Activated CD4-positive, alpha-beta T cell treated with anti-CD3 and anti-CD28 coated beads, Interleukin-2, amount 50 U/mL, for 24 hours (primary cell): ENCODE measurements at places on chromosomes 12 and 14.
A peak's percentile ranks its signal among the peaks of the same experiment; 100 is the strongest.

- DNase-seq: no peak
These were observed 156.1 kb upstream of the TMEM260 start for GRCh38 chr14:56423544-56423943.

GRCh38 chr14:95727056-95727700 is 13.3 kb upstream of the TCL1A start:
- no peak for DNase-seq

GRCh38 chr12:62438098-62438692 is 28.4 kb upstream of the MON2 start:
- DNase-seq: peak; percentile 33

GRCh38 chr12:132143336-132144071 is 615 bp downstream of the DDX51 start:
- DNase-seq: no peak

- no peak for DNase-seq
These were observed 40.7 kb downstream of the PLCZ1 start for GRCh38 chr12:18696971-18697602.

DNA sequence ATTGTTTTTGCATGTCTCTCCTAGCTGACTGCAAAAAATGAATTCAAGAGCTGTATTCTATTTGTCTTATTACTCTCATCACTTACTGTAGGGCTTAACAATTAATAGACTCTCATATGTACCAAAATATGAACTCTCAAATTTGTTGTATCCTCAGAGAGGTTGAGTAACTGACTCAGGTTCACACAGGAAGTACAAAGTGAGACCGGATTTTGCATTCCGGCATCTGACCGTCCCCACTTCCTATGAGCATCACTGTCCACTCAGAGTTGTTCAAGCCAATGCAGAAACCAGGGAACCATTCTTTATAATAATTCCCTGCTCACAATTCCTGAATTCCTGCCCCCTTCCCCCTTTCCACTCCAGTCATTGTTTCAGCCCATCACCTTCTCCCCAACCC is 113.3 kb upstream of the AMIGO2 start:
- DNase-seq: no peak

- no peak for DNase-seq
These were observed 33.5 kb downstream of the CFL2 start for GRCh38 chr14:34680806-34681479.

DNA sequence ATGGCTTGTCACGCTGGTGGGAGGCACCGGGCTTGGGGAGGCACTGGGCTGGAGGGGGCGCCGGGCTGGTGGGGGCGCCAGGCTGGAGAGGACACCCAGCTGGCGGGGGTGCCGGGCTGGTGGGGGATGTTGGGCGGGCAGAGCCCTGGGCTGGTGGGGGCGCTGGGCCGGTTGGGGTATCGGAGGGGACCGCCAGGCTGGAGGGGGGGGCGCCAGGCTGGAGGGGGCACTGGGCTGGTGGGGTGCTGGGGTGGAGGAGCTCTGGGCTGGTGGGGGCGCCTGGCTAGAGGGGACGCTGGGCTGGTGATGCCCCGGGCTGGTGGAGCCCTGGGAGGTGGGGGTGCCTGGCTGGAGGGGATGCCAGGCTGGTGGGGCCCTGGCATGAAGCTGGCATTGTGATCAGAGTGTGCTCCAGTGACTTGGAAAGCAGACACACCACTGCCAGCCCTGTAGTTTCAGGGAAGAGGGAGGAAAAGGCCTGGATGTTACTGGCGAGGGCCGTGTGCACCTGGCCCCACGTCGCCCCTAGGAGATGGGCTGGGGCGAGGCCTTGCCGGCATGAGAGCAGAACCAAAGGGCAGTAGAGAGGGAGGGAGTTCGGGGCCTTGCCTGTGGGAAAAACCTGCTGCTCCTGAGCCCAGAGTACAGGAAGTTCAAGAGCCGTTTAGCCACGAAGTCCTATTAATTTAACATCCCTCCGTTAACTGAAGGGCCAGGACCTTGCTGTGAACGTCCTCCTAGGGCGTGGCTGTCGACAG is 13.1 kb downstream of the TEDC1 start:
- no peak for DNase-seq

- no peak for DNase-seq
These were observed 83.9 kb downstream of the GPATCH2L start for GRCh38 chr14:76235628-76236027.

DNA sequence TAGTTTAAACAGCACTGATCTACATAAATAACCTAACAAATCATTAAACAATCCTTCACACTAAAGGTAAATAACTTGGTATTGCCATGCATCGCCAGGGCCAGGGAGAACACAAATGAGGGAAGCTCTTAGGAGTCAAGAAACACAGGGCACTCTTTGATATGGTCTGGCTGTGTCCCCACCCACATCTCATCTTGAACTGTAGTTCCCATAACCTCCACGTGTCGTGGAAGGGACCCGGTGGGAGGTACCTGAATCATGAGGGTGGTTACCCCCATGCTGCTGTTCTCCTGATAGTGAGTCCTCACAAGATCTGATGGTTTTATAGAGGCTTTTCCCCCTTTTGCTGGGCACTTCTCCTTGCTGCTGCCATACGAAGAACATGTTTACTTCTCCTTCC is 17.3 kb downstream of the TMEM132D start:
- DNase-seq: no peak

DNA sequence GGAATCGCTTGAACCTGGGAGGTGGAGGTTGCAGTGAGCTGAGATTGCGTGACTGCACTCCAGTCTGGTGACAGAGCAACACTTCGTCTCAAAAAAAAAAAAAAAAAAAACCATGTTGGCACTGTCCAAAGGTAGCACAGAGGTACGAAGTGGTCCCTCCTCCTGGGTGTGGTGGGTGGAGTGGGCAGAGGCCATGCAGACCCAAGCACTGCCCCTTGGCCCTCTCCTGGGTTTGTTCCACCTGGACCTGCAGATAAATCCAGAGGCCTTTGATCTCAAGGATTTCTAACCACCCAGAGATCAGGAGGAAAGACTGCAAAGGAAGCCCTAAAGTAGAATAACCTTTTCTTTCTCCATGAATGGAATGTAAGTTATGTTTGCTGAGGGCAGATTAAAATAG is 8.7 kb upstream of the GALNT6 start:
- DNase-seq: no peak

GRCh38 chr14:59159169-59159568 is 29.3 kb upstream of the DAAM1 start:
- DNase-seq: no peak

DNA sequence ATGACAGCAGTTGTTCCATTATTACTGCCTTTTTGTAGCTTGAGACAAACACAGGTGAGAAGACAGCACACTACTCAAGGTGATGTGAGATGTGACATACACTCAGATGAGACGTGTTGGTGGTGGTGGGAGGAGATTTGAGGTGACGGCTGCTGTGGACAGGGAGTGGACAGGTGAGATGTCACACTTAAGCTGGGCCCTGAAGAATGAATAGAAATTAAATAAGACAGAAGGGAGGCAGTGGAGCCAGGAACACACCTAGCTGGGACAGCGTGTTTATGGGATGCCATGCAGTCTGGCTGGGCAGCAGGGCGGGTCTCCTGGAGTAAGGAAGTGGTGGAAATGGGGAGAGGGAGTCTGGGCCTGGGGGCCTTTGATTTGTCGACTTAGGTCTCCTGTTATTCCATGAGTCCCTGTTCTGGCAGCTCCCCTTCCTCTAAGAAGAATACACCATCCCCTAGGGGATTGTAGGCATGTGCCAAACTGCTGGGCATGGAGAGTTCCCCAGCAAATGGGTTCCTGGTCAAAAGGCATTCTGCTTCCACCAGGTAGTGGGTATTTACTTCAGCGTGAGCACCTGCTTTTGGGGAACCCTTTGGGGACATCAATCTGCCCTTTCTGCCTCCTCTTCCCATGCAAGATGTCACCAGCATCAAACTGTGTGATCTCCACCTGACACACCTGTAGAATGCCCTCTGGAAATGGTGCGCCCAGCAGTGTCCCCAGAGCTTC is 71.2 kb upstream of the ESRRB start:
- DNase-seq: no peak

- DNase-seq: no peak
These were observed 21.5 kb upstream of the FAM181A start for GRCh38 chr14:93905623-93906022.

- DNase-seq: no peak
These were observed 42.9 kb downstream of the P2RX4 start for GRCh38 chr12:121252712-121253345.

DNA sequence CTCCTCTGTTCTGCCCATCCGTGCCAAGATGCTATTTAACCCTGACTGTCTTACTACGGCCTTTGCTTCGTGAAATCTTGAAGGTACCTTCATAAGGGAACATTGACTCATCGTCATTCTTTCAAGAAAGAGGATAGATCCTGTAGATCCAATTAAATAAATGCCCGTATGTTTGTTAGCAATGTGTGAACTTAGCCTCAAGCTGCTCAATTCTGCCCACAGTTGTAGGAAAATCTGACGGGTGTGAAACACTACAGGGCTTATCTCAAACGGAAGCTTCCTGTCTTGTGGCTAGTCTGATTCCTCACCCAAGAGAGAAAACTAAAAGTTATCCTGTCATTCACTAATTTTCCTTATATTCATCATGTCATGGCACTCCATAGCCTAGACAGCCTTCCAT is 168.0 kb upstream of the TBX3 start:
- DNase-seq: no peak

GRCh38 chr12:93896952-93897351 is 219.8 kb downstream of the CRADD start:
- no peak for DNase-seq

DNA sequence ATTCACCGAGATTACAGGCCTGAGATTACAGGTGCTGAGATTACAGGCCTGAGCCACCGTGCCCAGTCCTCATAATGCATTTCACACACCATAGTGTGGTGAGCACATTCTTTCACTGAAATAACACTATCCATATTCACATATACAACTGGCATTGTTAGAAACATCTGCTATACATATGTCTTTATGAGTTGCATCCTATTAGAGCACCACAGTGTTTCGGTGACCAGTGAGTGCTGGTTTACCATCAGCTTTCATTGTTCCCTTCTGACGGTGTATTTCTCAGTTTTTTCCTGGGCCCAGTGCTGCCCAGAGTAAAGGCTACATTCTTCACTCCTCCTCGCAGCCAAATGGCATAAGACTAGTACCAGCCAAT is 96.2 kb upstream of the FGD4 start:
- no peak for DNase-seq

- no peak for DNase-seq
These were observed 66.3 kb upstream of the PLEKHG3 start for GRCh38 chr14:64637735-64638473.

GRCh38 chr12:121579190-121579791 is 1.5 kb downstream of the KDM2B start:
- no peak for DNase-seq

GRCh38 chr12:119959435-119959834 is 29.6 kb upstream of the BICDL1 start:
- DNase-seq: no peak

DNA sequence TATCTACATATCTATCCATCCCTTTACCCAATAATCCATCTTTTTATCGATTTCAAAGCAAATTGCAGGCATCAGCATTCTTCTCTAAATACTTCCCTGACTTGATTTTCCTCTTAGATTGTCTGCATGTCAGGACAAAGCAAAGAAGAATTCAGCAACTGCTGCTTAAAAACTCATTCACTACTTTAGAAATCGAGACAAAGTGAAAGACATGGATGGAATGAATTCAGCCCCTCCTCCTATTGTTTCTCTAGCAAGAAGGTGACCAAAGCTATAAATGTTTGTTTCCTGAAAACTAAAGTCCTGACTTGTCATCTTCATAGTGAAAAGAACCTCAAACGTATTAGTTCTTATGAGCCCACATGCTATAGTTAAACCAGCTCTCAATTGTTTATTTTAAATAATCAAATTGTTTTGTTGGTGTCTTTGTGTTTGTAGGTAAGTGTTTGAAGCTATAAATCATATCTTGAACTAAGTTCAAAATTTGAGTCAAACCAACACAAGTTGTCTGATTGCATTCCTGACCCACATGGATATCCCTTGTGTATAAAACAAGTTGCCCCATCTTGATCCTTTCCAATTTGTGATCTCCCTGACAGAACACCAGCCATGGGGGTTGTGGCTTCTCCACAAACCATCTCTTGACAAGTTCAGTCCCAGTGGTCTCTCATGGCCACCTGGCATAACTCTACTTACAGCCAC is 58.6 kb upstream of the ARHGAP5 start:
- no peak for DNase-seq

- DNase-seq: no peak
These were observed 259.8 kb downstream of the SYT1 start for GRCh38 chr12:79124385-79124784.

- no peak for DNase-seq
These were observed 251.9 kb downstream of the FUT8 start for GRCh38 chr14:65664436-65664835.

- DNase-seq: no peak
These were observed 14.4 kb downstream of the ALDH2 start for GRCh38 chr12:111781085-111781658.

DNA sequence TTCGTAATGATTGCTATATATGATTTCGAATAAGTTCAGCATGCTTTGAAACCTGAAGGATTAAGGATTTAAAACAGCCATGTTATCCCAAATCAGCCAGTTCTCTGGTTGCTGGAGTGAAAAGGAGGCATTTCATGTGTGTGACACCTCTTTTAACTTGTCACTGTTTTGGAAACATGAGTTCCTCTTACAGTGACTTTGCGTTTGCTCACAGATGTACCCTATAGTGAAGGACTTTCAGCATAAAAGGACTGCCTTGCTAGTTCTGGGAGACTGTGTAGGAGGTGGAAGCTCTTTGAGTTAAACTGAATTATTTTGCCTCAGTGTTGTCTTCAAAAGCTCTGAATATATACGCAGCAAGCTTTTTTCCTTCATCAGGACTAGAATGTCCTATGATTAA is 7.6 kb downstream of the RNASE11 start:
- no peak for DNase-seq

- DNase-seq: no peak
These were observed 236.4 kb downstream of the PAWR start for GRCh38 chr12:79454338-79454843.

DNA sequence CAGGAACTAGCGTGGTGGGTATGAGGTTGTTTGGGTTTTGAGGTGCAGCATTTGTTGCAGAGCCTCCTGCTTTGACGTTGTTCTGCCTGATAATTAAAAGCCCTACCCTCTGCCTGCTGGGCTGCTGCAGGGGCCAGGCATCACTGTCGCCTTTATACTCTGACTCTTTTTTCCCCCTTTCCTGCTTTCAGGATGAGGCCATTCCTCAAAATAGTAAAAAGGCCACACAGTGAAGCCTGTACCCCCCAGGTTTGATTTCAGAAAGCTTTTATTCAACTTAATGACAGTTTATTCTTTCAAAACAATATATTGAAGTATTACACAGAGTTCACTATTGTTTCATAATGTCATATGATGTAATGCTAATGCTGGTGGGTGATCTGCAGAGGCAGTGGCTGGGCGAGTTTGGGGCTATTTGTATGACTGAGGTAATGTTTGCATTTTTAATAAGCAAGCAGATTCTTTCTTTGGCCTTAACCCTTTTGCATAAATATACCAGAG is 9.1 kb downstream of the BORCS5 start:
- DNase-seq: no peak
